OCI-M1 (cell line): ENCODE measurements at places on chromosomes 2 and 18.

GRCh38 chr2:71927757-71928715 is 219.6 kb downstream of the CYP26B1 start:
- DNase-seq = no peak

GRCh38 chr2:6657855-6658254 is 207.9 kb downstream of the CMPK2 start:
- no peak for DNase-seq

- DNase-seq = no peak
Observed at GRCh38 chr2:70202236-70202806, 11.5 kb upstream of the C2orf42 start.

- DNase-seq = no peak
Observed at GRCh38 chr2:180944372-180944771, 36.0 kb upstream of the UBE2E3 start.

- DNase-seq = peak; percentile 81
Observed at GRCh38 chr2:76197842-76198448, 487.2 kb upstream of the GCFC2 start.

- DNase-seq = no peak
Observed at GRCh38 chr2:214543386-214543955, 132.6 kb downstream of the VWC2L start.

DNA sequence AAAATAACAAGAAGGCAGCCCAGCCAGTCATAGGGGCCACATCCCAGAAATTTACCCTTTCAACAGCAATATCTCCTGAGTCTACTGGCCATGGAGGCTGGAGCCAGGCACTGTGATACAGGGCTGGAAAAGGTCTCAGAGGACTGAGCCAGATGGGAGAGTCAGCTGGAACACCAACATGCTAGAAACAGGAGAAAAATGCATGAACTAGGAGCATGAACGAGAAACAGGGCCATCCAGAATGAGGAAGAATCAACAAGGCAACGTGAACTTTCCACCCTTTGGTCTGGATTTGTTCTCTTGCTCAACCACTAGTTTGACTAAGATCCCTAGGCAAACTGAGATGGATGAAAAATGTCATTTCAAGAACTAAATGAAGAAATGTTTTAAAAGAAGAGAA is 13.1 kb downstream of the PID1 start:
- no peak for DNase-seq

DNA sequence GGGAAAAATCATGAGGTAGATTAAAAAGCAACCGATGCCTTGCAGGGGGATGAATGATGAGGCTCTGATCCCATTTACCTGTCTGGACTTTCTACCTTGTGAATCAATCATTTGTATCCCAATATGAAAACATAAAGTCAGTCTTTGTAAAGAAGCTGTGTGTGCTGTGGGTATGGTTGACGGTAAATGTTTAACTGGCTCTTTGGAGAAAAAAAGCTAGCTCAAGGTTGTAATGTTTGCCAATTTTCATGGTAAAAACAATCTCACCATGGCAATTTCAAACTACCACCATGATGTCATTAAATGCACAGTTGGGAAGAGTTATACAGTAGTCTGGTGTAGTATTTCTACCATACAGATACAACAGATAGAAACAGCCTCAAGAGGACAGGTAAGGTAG is 14.6 kb downstream of the TTR start:
- no peak for DNase-seq

- peak; percentile 68 for DNase-seq
Observed at GRCh38 chr2:68715353-68716041, 19.1 kb upstream of the ARHGAP25 start.

DNA sequence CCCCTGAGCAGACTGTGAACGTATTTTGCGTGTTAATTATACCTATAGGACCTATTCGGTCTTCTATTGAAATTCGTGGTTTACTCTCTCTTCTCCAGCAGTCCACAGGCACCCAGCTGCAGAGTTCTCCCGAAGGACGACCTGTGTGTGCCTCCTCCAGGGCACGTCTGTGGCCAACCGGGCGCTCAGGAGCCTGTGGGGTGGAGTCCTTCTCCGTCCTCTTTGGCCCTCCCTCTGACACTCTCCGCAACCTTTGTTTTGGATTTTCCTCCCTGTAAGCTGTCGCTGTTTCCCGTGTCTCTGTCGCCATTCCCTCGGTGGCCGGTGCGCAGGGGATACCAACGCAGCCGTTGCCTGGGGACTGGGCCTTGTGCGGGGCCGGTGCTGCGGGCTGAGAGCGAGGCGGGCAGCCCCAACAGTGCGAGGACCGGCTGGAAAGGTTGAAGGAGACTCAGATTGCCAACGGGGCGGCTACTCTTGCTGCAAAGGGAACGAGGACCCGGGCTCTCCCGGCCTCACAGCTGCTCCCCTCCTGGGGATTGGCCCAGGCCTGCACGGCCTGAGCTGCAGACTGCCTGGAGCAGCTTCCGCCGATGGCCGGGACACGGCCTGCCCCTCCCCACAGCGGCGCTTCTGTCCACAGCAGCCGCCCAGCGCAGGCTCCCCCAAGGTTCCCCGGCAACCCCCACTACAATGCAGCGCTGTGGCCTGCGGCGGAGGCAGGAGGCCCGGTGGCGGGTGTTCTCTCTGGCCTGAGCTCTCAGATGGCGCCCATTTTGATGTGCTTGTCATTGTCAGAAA is 221.0 kb downstream of the MTX2 start:
- no peak for DNase-seq

DNA sequence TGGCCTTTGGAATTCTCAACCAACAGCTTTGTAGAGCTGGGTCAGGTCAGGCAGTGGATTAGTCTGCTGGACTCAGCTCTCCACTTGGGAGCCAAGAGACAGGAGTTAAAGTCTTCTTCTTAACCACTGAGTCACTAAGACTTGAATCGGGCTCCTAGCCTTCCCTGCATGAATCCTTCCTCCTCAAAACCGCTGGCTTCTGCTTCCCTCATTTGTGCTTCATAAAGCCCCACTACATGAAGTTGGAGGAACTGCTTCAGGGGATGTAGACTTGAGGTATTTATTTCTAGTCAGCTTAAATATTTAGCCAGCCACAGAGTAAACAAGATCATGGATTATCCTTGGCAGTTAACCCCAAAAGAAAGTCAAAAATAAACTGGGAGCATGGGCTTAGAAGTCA is 536.3 kb upstream of the TNP1 start:
- DNase-seq = no peak

DNA sequence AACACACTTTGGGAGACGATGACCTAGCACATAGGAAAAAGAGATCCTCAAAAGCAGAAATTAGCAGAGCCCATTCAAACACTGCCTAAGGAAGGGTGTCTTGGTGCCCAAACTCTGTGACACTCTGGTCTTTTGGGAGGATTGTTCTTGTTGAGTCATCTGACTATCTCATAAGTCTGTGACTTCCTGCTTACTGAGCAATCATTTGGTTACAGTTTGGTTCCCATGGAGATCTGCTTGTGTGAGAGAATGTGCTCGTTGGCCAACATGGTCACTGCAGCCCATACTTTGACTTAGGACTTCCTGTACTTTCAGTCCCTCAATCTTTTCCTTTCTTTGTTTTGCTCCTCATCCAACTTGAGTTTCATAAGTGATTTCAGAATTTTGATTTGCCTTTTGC is 602.9 kb downstream of the NYAP2 start:
- DNase-seq = peak; percentile 82

- DNase-seq = no peak
Observed at GRCh38 chr18:24584813-24585212, 124.4 kb downstream of the HRH4 start.

- DNase-seq = no peak
Observed at GRCh38 chr18:13439461-13439860, 220.9 kb downstream of the LDLRAD4 start.

DNA sequence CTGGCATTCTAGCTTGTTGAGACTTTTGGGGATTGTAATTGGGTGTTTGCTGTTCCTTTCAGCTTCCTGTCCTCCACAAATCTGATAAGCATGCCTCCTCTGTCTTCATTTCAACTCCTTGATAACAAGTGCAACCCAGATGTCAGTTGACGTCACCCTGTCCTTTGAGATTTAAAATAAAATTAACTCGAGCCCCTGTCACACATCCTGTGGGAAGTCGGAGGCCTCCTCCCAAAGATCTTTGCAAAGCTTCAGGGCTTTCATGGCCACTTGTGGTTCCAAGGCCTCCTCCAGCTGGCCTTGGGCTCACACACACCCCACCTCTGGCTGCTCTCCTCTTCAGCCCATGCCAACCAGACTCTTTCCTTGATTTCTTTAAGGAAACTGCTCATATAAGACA is 69.9 kb upstream of the ITGA6 start:
- DNase-seq = peak; percentile 14

- DNase-seq = no peak
Observed at GRCh38 chr2:41949883-41950665, 97.7 kb upstream of the PKDCC start.

- no peak for DNase-seq
Observed at GRCh38 chr2:201448701-201449100, 2.6 kb downstream of the TRAK2 start.
